ENCODE measurements at places on chromosomes 11 and 22.
A peak's percentile ranks its signal among the peaks of the same experiment; 100 is the strongest.

GRCh38 chr11:9714272-9714940, 50.5 kb downstream of the SWAP70 start:
- DNase-seq: no peak

DNA sequence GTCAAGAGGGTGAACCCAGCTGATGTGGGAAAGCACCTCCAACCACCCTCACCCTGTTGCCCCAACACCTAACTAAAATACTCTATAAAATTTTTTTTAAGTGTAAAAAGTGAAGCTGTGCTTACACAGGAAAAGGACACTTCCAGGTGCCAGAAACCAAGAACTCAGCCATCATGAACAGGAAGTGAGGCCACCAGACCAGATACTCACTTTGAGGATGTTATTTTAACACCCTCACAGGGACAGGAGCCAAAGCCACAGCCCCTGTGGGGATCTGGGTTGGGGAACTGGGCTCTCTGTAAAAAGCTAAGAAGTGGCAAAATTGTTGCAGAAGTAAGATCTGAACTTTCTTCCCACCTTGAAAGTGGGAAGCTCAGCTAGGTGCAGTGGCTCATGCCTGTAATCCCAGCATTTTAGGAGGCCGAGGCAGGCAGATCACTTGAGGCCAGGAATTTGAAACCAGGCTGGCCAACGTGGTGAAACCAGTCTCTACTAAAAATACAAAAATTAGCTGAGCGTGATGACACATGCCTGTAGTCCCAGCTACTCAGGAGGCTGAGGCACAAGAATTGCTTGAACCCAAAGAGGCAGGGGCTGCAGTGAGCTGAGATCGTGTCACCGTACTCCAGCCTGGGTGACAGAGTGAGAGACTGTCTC, 3.8 kb downstream of the RSPH14 start:
- DNase-seq: peak; percentile 44

DNA sequence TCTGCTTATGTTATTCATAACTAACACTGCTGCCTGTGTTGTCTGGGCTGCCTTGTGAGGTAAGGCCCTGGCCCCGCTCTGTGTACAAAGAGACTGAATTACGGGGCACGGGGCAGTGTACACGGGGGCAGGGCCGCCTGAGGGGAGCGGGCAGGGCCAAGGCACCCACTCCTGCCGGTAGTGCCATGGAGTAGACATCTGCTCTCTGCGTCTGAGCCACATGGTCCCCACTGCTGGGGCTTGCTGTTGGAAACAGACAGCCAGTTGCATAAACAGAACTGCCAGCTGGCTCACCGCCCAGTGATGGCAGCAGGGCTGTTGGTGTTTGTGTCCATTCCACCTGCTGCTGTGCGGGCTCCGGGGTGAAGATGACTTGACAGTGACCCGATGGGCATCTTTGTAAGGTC, 19.8 kb downstream of the FAM118A start:
- no peak for DNase-seq

DNA sequence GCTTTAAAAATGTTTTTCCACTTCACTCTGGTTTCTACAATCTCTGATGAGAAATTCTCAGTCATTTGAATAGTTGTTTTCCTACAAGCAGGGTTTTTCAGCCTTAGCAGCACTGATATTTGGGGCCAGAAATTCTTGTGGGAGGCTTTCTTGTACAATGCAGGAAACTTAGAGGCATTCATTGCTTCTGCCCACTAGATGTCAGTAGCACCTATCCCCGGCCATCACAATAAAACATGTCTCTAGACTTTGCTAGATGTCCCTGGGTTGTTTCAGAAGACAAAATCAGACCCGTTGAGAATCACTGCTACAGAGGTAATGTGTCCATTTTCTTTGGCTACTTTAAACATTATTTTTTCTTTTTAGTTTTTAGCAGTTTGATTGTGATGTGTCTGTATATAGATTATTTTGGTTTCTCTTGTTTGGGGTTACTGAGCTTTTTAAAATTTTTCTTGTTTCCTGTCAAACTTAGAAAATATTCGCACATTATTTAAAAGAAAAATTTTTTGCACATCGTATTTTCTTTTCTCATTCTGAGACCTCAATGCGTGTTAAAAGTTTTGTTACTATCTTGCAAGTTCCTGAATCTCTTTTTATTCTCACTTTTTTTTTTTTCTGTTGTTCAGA, 60.8 kb upstream of the CCDC179 start:
- DNase-seq: no peak

GRCh38 chr11:112156956-112157766, 6.7 kb downstream of the IL18 start:
- DNase-seq: no peak

GRCh38 chr11:121095561-121095960, 5.5 kb upstream of the TECTA start:
- no peak for DNase-seq

GRCh38 chr11:27331981-27332380, 31.0 kb downstream of the CCDC34 start:
- DNase-seq: no peak

- DNase-seq: no peak
These were observed 138.1 kb upstream of the SORL1-AS1 start for GRCh38 chr11:121590772-121591404.

DNA sequence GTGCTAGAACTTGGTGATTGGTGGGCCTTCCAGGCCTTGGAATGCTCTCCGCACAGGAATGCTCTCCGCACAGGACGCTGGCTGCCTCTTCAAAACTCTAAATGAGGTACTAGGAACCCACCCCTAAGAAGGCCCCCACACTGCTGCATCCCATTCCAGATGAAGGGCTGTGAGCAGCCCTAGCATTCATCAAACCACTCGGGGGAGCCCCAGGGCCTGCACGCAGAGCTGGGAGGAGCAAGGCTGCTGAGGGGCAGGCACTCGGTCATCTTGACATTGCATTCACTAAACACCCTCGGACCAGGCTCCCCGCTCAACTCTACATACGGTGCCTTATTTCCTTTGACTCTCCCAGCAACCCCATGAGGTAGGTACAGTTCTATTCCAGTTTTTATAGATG, 49.2 kb upstream of the EMID1 start:
- DNase-seq: no peak

DNA sequence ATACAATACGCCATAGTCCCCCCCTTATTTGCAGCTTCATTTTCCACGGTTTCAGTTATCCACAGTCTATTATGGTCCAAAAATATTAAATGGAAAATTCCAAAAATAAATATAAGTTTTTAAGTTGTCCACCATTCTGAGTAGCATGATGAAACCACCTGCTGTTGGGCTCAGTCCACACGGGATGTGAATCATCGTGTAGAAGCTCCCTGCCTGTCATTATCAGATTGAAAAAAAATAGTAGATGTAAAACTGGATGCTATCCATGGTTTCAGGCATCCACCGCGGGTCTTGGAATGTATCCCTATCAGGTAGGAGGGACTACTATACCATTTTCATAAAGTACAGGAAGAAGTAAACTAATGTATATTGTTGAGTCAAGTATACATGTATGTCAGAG, 127.4 kb downstream of the TTC17 start:
- DNase-seq: no peak

DNA sequence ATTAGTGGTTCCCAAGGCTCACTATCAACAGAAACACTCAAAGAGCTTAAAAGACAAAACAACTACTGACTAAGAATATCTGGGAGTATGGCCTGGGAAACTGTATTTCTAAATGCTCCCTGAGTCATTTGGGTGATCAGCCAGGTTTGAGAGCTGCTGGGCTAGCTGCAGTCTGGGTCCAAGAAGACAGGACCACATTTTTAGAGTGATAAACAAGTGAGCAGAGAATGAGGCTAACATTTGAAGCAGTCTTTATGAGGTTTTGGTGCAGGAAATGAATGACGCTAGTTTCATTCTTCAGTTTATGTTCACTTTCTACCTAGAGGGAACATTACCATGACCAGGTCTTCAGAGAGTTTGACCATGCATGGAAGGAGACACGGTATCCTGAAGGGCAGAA, 97.7 kb downstream of the TEAD1 start:
- no peak for DNase-seq

DNA sequence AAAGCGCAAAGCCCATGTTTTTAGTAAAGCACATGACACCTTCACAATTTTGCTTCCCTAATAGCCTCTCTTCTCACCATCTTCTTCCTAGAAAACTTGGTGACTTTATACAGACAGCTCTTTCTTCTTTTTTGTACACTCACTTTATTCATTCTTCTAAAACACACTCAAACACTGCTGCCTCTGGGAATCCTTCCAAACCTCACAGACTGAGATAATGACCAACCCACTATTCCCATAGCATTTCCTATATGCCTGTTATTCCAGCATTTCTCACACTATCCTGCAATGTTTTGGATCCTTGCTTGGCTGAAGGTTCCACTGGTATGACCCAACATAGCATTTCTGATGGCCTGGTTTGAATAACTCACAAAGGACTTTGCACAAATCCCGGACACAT, 442.1 kb upstream of the CCDC90B start:
- DNase-seq: no peak

GRCh38 chr11:117232092-117232878, at the start of gene RNF214:
TSS of gene RNF214 (plus strand) at chr11:117232671. CDS start at chr11:117234273, 1,602 bp downstream.
- DNase-seq: peak; percentile 74

GRCh38 chr11:112762707-112763090, 198.5 kb upstream of the NCAM1 start:
- DNase-seq: no peak

DNA sequence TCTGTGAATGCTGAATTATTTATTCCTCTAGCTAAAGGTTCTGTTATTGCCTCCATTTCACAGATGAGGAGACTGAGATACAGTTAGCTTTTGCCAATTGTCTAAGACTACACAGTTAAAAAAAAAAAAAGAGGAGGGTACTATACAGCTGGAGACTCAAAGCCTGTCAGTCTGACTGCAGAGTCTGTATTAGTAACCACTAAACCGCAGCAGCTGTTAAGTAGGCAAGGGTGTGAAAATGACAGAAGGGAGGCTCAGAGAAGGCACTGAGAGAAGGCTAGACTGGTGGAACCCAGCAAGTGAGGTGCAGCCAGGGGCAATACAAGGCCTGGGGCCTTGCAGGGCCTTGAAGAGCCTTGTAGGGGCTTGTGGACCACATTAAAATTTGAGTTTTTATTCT, 181.2 kb downstream of the CSNK2A3 start:
- no peak for DNase-seq

GRCh38 chr11:47415949-47416472, 7.6 kb downstream of the SLC39A13 start:
- no peak for DNase-seq

- no peak for DNase-seq
These were observed 149.1 kb downstream of the MAML2 start for GRCh38 chr11:96193745-96194443.

- no peak for DNase-seq
These were observed 58.3 kb downstream of the CEP164 start for GRCh38 chr11:117385906-117386305.

DNA sequence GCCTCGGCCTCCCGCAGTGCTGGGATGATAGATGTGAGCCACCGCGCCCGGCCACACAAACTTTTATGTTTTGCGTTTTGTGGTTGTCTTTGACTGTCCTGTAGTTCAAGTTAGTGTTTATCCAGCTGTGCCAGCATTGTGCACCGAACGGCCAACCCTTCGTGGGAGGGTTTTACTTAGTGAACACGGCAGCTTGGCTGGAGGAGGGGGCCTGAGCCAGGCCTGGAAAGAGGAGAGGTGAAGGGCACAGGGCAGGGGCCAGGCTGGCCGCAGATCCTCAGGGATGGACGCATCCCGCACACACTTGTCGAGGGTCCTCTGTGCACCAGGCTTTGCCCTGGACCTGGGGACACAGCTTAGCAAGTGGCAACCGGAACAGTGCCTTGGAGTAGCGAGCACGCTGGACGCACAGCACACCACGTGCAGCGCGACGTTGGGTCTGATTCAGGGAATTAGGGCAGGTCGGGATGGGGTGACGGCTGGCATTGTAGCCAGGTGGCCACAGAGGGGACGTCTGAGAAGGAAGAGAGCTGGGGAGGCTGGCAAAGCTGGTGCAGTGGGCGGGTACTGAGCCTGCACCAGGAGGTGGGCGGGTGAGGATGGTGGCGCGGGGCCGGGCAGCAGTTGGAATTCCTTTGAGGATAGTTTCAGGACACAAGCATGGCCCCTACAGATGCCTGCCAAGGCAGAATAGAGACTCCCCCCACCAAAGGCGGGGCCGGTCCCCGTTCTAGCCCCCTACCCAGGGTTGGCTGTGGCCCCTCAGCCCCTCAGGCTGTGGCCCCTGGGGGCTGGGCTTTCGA, 13.4 kb downstream of the EPS8L2 start:
- DNase-seq: peak; percentile 15

- DNase-seq: no peak
These were observed 830.0 kb downstream of the NTM start for GRCh38 chr11:132200353-132200936.

DNA sequence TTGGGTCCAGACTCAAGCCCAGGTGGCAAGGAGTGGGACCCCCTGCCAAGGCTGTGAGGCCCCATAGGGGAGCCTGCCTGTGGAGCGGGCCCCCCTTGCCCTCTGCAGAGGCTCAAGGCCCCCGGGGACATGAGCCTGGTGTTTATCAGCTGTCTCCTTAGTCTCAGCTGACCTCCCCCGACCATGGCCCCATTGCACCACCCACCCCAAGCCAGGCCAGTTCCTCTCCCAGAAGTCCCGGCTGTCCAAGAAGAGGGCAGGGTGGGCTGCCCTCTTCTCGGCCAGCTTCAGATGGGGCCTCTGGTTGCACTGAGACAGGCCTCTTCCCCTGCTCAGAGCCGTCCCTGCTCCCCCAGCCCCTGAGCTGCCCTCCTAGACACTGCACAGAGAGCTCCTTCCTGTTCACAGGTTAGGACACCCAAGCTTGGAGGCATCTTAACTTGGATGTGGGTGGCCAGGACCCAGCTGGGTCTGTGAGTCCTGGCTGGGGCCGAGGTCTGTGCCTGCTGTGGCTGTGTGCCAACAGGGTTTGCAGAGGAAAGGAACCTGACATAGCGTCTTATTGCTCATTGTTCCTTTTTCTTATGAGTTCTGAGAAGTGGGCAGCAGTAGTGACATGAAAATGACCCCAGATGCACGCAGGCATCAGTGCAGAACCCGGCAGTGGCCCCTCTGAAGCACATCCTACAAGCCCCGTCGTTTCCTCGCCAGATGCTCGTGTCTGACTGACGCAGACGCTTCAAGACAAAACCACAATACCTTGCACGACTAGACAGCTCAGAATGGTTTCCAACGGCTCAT, 5.4 kb downstream of the TRABD start:
- peak; percentile 88 for DNase-seq

DNA sequence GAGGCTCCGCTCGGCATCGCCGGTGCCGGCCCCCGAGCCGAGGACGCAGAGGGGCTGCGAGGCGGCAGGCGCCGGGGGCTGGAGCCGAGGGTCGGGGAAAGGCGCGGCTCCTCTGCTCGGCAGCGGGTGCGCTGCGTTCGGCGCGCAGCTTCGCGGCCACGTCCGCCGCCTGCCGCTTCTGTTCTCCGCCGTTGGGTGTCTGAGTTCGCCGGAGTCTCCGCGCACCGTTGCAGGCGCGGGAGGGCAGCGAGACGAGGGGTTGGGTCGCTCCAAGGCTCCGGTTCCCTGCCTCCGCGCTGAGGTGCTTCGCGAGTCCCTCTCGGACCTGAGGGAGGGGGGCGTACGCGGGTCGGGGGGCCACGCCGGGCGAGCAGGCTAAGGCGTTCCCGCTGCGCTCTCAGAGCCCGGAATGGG, 347 bp downstream of the MN1 start:
- DNase-seq: peak; percentile 23

- DNase-seq: no peak
These were observed 348 bp downstream of the PLCB3 start for GRCh38 chr11:64251753-64252002.
